ENCODE measurements at places on chromosomes 1 and 21. TPM values are rescaled to one million over a fixed set of nuclear protein-coding genes. Genes with fewer than 3 reads are reported as not detected.

The SHISAL2A gene
- not detected for total RNA-seq

GRCh38 chr1:162327788-162328165, 48.9 kb downstream of the SPATA46 start:
- DNase-seq, result no peak

DNA sequence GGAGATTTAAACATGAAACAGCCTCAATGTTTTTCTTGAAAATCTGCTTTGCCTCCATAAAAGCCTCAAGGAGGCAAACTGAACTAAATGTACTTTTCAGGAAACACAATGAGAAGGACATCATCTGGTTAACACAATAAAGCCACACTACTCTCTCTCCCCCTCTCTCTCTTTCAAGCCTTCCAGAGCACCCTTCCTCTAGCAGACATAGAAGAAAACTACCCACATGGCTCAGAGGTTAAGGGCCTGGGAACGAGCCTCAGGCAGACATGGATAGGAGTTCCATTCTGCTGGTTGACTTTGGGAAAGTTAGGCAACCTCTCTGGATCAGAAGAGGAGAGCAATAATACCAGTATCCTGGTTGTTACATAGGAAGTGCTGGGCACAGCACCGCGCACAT, 42.9 kb downstream of the RUNX1 start:
- no peak for DNase-seq

- no peak for DNase-seq
Observed at GRCh38 chr1:54291276-54292001, 91.5 kb downstream of the MRPL37 start.

The KRTAP19-3 gene
- not detected for total RNA-seq

- no peak for DNase-seq
Observed at GRCh38 chr1:68174738-68175113, 57.6 kb downstream of the WLS start.

- peak; percentile 59 for DNase-seq
Observed at GRCh38 chr1:84246213-84246612, 55.3 kb upstream of the SAMD13 start.
